ENCODE measurements at places on chromosomes 6 and 20. TPM values are rescaled to one million over a fixed set of nuclear protein-coding genes. Genes with fewer than 3 reads are reported as not detected.

Gene STMND1
- not detected for total RNA-seq

Gene OOEP
- total RNA-seq: not detected

Gene VSX1
- not detected for total RNA-seq

Gene PNLDC1
- 0.78 TPM for total RNA-seq

Gene TIAM2
- total RNA-seq: 90.4 TPM

Gene COL21A1
- total RNA-seq: not detected

Gene IYD
- not detected for total RNA-seq

Gene PSMB8
- 353 TPM for total RNA-seq

Gene RBM38
- total RNA-seq: 90.4 TPM

DNA sequence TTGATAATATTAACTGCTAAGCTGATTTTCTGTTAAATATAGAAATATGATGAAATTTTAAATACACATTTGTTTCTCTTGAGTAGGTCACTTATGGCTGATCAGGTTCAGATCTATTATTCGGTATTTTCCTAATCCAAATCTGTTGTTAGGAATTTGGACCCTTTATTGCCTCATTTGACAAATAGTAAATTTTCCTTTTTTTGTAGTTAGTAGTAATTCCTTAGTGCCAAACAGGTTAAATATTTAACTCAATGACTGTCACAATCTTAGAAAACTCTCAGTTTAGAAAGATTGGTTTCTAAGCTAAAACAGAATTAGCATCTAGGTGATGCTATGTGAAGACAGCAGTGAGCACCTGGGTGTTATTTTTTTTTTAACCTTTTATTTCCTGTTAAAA, 1598.9 kb downstream of the KHDRBS2 start:
- DNase-seq: no peak
- H3K4me1 ChIP-seq: no peaks in the 10 kb centered on the region
- no peaks in the 10 kb centered on the region for H3K27me3 ChIP-seq
- no peaks in the 10 kb centered on the region for H3K36me3 ChIP-seq

GRCh38 chr6:26383624-26384417, 913 bp downstream of the BTN2A2 start:
- DNase-seq: no peak
- H3K27ac ChIP-seq: peak overlapping the region; percentile 90
- peak overlapping the region; percentile 95 for H3K4me3 ChIP-seq
- H3K27me3 ChIP-seq: no peaks in the 10 kb centered on the region
- H3K4me1 ChIP-seq: peaks cover 57% of the 10 kb centered on the region
- peaks cover 21% of the 10 kb centered on the region for H3K36me3 ChIP-seq

- no peak overlapping the region for H3K4me3 ChIP-seq
- H3K36me3 ChIP-seq: peaks cover 21% of the 10 kb centered on the region
- no peaks in the 10 kb centered on the region for H3K27me3 ChIP-seq
- H3K27ac ChIP-seq: no peak overlapping the region
Measured at GRCh38 chr20:49909499-49910339, 5.6 kb downstream of the SPATA2 start.

DNA sequence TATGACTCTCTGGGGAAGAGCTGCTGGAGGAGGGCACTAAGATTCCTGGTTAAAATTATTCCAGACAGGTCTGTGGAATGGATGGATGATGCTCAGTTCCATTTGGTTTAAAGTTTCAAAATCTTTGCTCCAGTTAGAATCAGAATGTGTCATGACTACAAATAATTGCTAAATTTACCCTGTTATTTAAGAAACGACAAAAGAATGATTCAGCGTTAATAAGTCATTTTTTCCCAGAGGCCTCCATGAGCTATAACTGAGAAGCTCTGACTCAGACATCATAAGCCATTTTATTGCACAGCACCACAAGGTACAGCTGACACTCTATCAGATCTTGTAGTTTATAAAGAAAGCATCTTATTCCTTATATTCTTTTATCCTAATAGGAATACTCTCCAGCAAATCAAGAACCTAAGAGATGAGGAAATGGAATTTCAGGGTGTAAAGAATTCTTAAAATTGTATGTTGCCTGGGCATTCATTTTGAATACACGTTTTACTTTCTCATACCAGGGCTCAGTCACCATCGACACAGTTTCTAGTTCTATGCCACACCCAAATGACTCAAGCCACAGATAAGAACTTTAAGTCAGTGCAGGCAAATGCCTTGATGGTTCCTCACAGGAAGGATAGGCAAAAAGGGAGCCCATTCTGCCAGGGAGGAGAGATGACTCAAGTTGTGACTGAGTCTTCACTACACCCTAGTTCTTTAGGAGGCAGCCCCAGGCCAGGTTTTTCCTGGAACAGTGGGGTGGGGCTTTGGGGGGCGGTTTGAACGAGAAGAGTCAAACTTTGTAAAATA, 636.0 kb downstream of the MMUT start:
- H3K4me3 ChIP-seq: no peak overlapping the region
- no peaks in the 10 kb centered on the region for H3K27me3 ChIP-seq
- DNase-seq: no peak
- no peaks in the 10 kb centered on the region for H3K36me3 ChIP-seq

- no peak for DNase-seq
- no peak overlapping the region for H3K27ac ChIP-seq
- no peak overlapping the region for H3K4me3 ChIP-seq
- H3K4me1 ChIP-seq: no peaks in the 10 kb centered on the region
Measured at GRCh38 chr6:3237761-3238662, 10.6 kb upstream of the TUBB2B start.

DNA sequence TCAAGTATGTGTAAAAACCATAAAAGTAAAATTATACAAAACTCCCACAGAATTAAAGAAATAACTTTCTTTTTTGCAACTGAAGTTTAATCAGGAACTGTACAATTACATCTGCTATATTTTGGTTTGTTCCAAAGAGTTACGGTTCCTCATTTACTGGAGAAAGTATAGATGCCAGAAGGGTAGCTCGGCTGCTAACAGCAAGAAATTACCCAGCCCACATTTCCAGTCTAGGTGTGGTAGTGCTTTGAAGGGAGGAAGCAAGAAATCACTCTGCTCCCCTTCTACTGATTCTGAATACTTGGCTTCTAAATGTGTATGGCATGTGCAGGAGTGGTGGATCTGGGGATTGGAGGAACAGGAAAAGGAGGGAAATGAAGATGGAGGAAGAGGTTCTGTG, 441.3 kb downstream of the CDC5L start:
- no peaks in the 10 kb centered on the region for H3K27me3 ChIP-seq
- H3K4me1 ChIP-seq: peaks cover 21% of the 10 kb centered on the region
- DNase-seq: no peak
- no peak overlapping the region for H3K27ac ChIP-seq
- H3K4me3 ChIP-seq: no peak overlapping the region

- no peak overlapping the region for H3K4me3 ChIP-seq
- DNase-seq: no peak
- no peaks in the 10 kb centered on the region for H3K36me3 ChIP-seq
- no peak overlapping the region for H3K27ac ChIP-seq
Measured at GRCh38 chr20:2617099-2617714, 35.2 kb upstream of the NOP56 start.

DNA sequence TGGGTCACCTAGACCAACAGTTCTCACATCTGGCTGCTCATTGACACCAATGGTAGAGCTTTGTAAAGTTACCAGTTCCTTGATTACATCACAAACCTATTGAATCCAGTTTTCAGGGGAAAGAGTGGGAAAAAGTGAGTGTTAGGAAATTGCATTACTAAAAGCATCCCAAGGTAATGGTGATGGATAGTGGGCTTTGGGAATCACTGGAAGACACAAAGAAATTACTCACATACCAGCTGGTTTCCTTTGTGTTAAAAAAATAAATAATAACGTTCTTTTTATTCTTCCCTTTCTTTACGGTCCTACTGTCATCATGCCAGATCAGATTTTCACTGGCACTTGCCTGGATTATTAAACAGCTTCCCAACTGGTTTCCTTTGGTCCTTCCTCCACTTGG, 370.7 kb downstream of the RFPL4B start:
- DNase-seq: no peak
- no peak overlapping the region for H3K27ac ChIP-seq
- H3K36me3 ChIP-seq: no peaks in the 10 kb centered on the region
- no peaks in the 10 kb centered on the region for H3K27me3 ChIP-seq
- H3K4me3 ChIP-seq: no peak overlapping the region
- H3K4me1 ChIP-seq: no peaks in the 10 kb centered on the region

GRCh38 chr20:23298155-23298554, 52.4 kb upstream of the NXT1 start:
- peaks cover 1% of the 10 kb centered on the region for H3K27me3 ChIP-seq
- H3K4me1 ChIP-seq: no peaks in the 10 kb centered on the region
- DNase-seq: no peak
- H3K4me3 ChIP-seq: no peak overlapping the region

GRCh38 chr6:152636021-152636608, 1.0 kb downstream of the SYNE1 start:
- H3K27ac ChIP-seq: no peak overlapping the region
- peaks cover 17% of the 10 kb centered on the region for H3K4me1 ChIP-seq
- no peak for DNase-seq

- peaks cover 4% of the 10 kb centered on the region for H3K4me1 ChIP-seq
- no peak for DNase-seq
- H3K27ac ChIP-seq: no peak overlapping the region
- no peaks in the 10 kb centered on the region for H3K36me3 ChIP-seq
- no peak overlapping the region for H3K4me3 ChIP-seq
- H3K27me3 ChIP-seq: no peaks in the 10 kb centered on the region
Measured at GRCh38 chr6:357791-358341, 33.7 kb upstream of the IRF4 start.
